Sigmoid colon (tissue), 7 donors: ENCODE measurements at places on chromosomes 2 and 18. TPM values are rescaled to one million over a fixed set of nuclear protein-coding genes. Genes with fewer than 3 reads are reported as not detected.

DNA sequence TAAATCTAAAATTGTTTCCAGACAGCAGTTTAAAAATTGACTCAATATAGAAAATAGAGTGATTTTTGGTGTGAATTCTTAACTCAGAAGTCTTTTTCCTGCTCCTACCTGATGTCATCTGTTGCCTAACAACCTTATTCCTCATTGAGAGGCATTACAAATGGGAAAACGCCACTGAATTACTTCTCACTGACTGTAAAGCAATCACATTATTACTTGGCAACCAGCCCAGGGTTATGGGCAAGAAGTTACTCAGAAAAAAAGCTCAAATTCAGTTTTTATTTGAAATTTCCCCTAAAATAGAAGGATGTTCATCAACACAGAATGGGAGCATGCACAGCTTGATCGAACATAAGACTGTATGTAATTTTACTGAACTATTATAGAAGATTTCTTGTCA, 201.8 kb upstream of the GULP1 start:
- no peak overlapping the region for H3K4me3 ChIP-seq
- no peak for DNase-seq
- no peaks in the 10 kb centered on the region for H3K36me3 ChIP-seq
- H3K4me1 ChIP-seq = no peaks in the 10 kb centered on the region
- H3K27ac ChIP-seq = no peak overlapping the region

DNA sequence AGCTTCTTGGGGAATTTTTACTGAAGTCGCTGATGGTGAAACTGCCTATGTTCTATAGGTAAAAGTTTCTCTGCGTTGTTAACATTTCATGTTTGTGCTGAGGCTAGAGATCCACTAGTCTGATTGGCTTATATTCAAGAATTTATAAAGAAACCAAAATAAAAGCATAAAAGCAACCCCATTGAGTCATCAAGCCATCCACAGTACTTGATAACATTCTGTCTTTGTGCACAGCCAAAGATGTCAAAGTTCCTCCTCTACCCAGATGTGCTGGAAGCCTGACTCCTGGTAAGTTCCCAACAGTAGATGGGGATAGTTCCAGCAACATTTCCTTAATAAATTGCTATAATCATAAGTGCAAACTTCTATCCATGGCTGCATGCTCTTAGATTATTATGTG, 107.8 kb downstream of the TANC1 start:
- no peak overlapping the region for H3K4me3 ChIP-seq
- no peak overlapping the region for H3K27ac ChIP-seq
- H3K27me3 ChIP-seq = no peaks in the 10 kb centered on the region

GRCh38 chr18:27491772-27492171, 306.7 kb upstream of the CHST9 start:
- H3K27ac ChIP-seq = no peak overlapping the region
- H3K27me3 ChIP-seq = no peaks in the 10 kb centered on the region
- DNase-seq = no peak
- no peaks in the 10 kb centered on the region for H3K36me3 ChIP-seq
- H3K4me1 ChIP-seq = no peaks in the 10 kb centered on the region
- H3K4me3 ChIP-seq = no peak overlapping the region

DNA sequence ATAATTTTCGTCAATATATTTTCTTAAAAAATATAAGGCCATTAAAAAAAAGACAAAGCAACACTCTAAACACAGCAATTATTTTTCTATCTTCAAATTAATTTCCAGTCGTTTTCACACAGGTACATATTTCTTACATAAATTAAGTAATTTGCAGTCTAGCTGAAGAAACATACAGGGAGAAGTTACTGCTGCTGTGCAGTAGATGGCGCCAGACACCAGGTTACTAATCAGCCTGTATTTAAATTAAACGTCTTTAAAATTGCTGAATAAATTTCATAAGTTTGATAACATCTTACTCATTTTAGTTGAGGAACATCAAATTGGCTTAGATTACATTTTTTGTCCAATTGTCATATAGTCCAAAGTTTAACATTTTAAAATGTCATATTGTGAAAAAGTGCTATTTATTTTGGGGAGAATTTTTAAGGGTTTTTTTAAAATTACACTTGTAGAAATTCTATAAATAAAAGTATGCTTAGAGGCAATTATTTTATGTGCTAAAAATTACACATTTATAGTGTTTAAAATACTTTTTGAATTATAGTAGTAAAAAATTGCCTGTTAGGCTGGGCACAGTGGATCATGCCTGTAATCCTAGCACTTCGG, 88.4 kb downstream of the PMAIP1 start:
- no peaks in the 10 kb centered on the region for H3K36me3 ChIP-seq
- DNase-seq = no peak
- no peaks in the 10 kb centered on the region for H3K4me1 ChIP-seq
- H3K27me3 ChIP-seq = peaks cover 5% of the 10 kb centered on the region

- H3K36me3 ChIP-seq = no peaks in the 10 kb centered on the region
- H3K4me3 ChIP-seq = no peak overlapping the region
These were observed 13.4 kb downstream of the IL18RAP start for GRCh38 chr2:102436323-102436722.

GRCh38 chr2:18046558-18047212, 168.2 kb downstream of the KCNS3 start:
- no peaks in the 10 kb centered on the region for H3K27me3 ChIP-seq
- peaks cover 10% of the 10 kb centered on the region for H3K4me1 ChIP-seq
- no peaks in the 10 kb centered on the region for H3K36me3 ChIP-seq
- H3K27ac ChIP-seq = no peak overlapping the region
- DNase-seq = no peak
- no peak overlapping the region for H3K4me3 ChIP-seq

GRCh38 chr2:46569061-46569560, 89.7 kb downstream of the TMEM247 start:
- DNase-seq = no peak
- peak overlapping the region; percentile 72 for H3K27ac ChIP-seq
- H3K27me3 ChIP-seq = no peaks in the 10 kb centered on the region
- H3K4me3 ChIP-seq = no peak overlapping the region

DNA sequence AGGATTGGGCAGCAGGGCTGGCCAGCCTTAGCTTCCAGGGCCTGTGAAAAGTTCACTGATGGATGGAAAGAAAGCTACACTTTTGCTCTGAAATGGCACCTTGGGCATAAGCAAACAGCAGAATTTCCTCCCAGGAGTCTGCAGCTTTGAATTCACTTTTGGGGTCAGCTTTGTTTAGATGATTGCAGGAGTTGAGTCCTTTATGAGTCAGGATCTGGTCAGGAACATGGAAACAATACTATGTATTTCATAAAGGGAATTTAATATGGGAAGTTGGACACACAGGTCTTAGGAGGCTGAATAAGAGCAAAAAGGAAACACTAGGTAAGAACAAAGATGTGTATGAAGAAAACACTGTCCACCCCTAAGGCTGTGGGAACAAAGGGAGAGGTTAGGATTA, 345.3 kb downstream of the TSN start:
- no peak for DNase-seq
- no peaks in the 10 kb centered on the region for H3K36me3 ChIP-seq
- H3K4me1 ChIP-seq = no peaks in the 10 kb centered on the region

DNA sequence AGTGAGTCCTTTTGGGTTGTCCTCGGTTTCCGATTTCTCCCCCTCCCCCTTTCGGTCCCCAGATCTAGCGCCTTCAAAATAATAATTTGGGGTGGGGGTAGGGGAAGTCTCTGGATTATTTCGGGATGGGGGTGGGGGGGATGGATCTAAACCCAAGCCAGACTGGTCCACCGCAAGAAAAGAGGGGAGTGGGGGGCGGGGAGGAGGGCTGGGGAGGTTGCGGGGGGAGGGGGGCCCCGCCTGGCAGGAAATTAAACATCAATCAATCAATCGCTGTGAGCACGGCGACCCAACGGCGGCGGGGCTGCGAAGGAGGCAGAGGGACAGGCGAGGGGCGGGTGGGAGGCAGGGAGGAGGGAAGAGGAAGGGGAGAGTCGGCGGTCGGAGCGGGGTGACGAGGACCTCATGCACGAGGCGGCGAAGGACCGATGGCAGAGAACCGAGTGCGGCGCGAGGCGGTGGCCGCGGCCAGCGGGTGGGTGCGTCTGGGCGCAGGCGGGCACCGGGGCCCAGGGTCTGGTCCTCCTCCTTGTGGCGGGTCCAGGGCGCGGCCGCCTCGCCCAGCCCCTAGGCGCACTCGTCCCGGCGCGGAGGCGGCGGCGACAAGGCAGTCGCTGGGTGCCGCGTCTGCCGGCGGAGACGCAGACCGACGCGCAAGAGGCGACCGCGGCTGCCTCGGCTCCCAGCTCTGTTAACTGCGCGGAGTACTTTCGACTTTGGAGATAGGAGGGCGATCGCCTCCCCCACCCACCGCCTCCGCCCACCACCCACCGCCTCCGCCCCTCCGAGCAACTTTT, 468 bp upstream of the SATB2 start:
- peak overlapping the region; percentile 75 for H3K27ac ChIP-seq
- DNase-seq = peak; percentile 69
- no peaks in the 10 kb centered on the region for H3K36me3 ChIP-seq
- H3K4me1 ChIP-seq = peaks cover 48% of the 10 kb centered on the region

GRCh38 chr18:12904012-12904516, 20.0 kb upstream of the PTPN2 start:
- DNase-seq = no peak
- no peaks in the 10 kb centered on the region for H3K36me3 ChIP-seq
- no peaks in the 10 kb centered on the region for H3K4me1 ChIP-seq
- H3K4me3 ChIP-seq = no peak overlapping the region
- H3K27ac ChIP-seq = no peak overlapping the region

GRCh38 chr18:48832938-48833700, 117.6 kb downstream of the SMAD7 start:
- no peak overlapping the region for H3K4me3 ChIP-seq
- no peaks in the 10 kb centered on the region for H3K27me3 ChIP-seq
- DNase-seq = no peak

- H3K27ac ChIP-seq = peak overlapping the region; percentile 55
- no peaks in the 10 kb centered on the region for H3K27me3 ChIP-seq
- H3K4me1 ChIP-seq = peaks cover 16% of the 10 kb centered on the region
- no peak overlapping the region for H3K4me3 ChIP-seq
- H3K36me3 ChIP-seq = no peaks in the 10 kb centered on the region
These were observed 32.9 kb upstream of the EHBP1 start for GRCh38 chr2:62672601-62673000.

- no peak overlapping the region for H3K4me3 ChIP-seq
- H3K27ac ChIP-seq = no peak overlapping the region
- H3K27me3 ChIP-seq = no peaks in the 10 kb centered on the region
- no peak for DNase-seq
- H3K4me1 ChIP-seq = no peaks in the 10 kb centered on the region
These were observed 273.5 kb downstream of the PIK3C3 start for GRCh38 chr18:42228581-42228980.

DNA sequence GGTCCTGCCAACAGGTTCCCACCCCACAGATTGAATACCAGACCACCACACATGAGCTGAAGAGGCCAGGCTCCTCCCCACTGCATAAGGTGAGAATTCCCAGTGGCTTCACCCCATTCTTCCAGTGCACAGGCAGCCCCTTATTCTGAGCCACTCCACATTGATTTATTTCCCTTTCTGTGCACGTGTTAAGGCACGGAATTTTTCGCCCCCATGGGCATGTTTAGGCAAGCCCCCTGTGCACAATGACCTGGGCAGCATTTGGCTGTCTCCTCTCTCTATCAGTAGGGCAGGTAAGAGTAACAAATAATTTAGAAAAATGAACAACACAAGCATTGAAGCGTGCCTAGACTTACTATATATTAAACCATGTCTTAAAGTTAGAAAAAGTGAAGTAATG, 15.2 kb upstream of the CHAC2 start:
- no peak overlapping the region for H3K4me3 ChIP-seq
- H3K27me3 ChIP-seq = no peaks in the 10 kb centered on the region
- H3K36me3 ChIP-seq = peaks cover 10% of the 10 kb centered on the region
- no peak overlapping the region for H3K27ac ChIP-seq

DNA sequence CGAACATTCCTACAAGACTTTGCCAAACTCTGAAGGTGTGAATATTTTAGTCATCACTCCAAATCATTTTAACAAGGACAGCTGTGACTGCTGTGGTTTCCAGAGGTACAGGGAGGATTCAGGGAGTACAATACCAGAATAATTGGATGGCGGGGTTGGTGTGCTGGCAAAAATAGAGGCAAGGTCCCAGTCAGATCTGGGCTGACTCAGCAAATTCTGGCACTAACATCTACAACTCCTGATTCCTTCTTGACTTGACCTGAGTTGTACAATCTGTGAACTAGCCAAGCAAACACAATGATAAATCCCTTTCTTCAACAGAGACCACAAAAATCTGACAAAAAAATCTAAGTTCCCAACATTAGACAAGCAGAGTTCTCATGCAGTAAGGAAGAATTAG, 40.4 kb downstream of the RMP24 start:
- no peaks in the 10 kb centered on the region for H3K27me3 ChIP-seq
- H3K36me3 ChIP-seq = no peaks in the 10 kb centered on the region
- H3K4me1 ChIP-seq = no peaks in the 10 kb centered on the region

DNA sequence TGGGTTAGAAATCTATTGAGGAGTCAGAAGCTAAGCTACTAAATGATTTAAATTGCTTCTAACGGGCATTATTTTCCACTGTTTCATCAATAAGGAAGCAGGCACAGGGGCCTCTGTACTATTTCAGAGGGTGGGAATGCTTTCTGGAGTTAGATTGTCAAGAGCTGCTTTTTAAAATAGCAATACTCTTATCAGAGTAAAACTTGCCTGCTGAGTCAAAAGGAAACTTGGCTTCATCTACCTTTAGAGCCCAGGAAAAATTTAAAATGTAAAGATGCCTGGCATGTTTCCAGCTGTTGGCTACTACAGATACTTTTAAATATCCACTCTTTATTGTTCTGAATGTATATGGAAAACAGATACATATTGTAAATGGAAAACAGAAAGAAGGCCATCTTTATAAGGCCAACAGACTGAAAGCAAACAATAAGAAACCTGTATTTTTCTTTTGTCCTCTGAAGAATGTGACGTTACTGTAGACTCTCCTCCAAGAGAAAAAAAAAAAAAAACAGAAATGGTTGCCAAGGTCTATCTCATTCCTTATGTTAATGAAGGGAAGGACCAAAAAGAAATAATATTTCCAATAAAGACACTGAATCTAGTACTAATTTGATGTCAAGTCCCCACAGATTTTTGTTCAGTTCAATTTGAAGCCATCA, 79.1 kb downstream of the FIGN start:
- H3K27ac ChIP-seq = no peak overlapping the region
- no peak for DNase-seq
- H3K4me1 ChIP-seq = no peaks in the 10 kb centered on the region
- no peaks in the 10 kb centered on the region for H3K36me3 ChIP-seq

- no peaks in the 10 kb centered on the region for H3K36me3 ChIP-seq
- no peak for DNase-seq
- H3K27me3 ChIP-seq = no peaks in the 10 kb centered on the region
- H3K27ac ChIP-seq = no peak overlapping the region
- H3K4me3 ChIP-seq = no peak overlapping the region
- H3K4me1 ChIP-seq = no peaks in the 10 kb centered on the region
These were observed 25.4 kb upstream of the CHN1 start for GRCh38 chr2:175030380-175031271.

The CNPPD1 gene
- total RNA-seq = 31.1 TPM

The PIEZO2 gene
- total RNA-seq = 25.9 TPM

The IMP4 gene
- 130 TPM for total RNA-seq

The ZNF142 gene
- 24.4 TPM for total RNA-seq

The ATF2 gene
- 46.8 TPM for total RNA-seq
